DMS79 (cell line): ENCODE measurements at places on chromosomes 7 and 10.

GRCh38 chr7:26989897-26990670 is 105.7 kb downstream of the HOXA1 start:
- DNase-seq, result no peak

GRCh38 chr7:12161146-12161545 is 49.9 kb upstream of the TMEM106B start:
- DNase-seq, result no peak

GRCh38 chr10:101291331-101292193 is 62.3 kb upstream of the LBX1 start:
- no peak for DNase-seq

- no peak for DNase-seq
Observed at GRCh38 chr7:118224521-118224920, at the start of gene ANKRD7. Gene ANKRD7, plus strand, starts transcription at chr7:118224704. Its CDS starts 127 bp downstream, at chr7:118224831.

GRCh38 chr10:133125901-133126300 is 34.1 kb upstream of the KNDC1 start:
- no peak for DNase-seq

GRCh38 chr7:114835303-114835702 is 86.6 kb upstream of the MDFIC start:
- no peak for DNase-seq

DNA sequence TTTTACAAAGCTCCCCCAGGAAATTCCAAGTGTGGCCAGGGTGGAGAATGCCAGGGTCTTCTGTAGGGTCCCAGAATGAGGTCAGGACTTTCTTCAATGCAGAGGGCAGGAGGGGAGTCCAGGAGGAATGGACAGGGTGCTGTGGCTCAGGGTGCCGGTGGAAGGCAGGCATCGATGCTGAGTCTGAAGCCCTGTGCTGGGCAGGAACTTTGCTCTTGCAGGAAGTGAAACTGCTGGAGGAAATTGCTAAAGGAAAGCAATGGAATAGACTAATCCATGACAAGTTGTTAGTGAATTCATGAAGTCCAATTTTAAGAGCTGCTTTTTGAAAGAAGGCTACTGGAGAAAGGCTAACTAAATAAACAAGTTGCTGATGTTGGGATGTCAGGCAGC is 14.8 kb downstream of the PTPRE start:
- no peak for DNase-seq

DNA sequence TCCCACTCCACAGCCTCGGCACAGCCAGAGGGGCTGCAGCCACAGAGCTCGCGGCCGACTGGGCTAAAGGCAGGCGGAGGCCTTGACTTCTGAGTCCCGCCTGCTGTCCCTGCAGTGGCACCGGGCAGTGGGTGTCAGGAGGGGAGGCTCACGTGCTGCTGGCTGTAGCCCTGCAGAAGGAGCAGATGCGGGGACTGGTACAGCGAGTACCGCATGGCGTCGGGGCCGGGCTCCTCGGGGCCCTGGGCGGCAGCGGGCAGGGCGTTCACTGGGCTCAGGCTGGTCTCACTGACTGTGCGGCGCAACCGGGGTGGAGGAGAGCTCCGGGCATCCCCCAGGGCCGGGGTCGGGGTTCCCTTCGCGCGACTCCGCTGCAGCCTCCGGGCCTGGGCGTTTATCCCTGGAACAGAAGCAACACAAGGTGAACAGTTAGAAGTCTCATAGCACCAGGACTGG is 25.6 kb downstream of the PAPOLB start:
- DNase-seq, result no peak

DNA sequence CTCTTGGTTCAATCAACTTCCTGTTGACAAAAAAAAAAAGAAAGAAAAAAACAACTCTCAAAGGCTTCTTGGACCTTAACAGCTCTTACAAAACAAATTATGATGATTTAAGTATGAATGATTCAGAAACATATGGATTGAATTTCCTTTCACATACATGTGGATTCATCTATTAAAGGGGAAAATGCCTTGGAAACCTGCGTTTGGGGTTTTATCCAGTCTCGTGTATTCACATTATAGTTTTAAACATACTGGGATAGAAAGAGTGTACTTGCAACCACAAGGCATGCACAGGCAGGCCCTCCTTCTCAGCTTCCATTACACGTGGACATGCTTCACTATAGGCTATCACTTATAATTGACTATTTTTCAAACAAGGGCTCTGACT is 286.7 kb downstream of the INHBA start:
- no peak for DNase-seq

GRCh38 chr7:28516390-28517172 is 104.3 kb downstream of the CREB5 start:
- DNase-seq, result no peak

GRCh38 chr7:4549681-4550080 is 132.4 kb upstream of the FOXK1 start:
- DNase-seq, result no peak

- no peak for DNase-seq
Observed at GRCh38 chr7:151009327-151010036, 14.8 kb downstream of the ATG9B start.

DNA sequence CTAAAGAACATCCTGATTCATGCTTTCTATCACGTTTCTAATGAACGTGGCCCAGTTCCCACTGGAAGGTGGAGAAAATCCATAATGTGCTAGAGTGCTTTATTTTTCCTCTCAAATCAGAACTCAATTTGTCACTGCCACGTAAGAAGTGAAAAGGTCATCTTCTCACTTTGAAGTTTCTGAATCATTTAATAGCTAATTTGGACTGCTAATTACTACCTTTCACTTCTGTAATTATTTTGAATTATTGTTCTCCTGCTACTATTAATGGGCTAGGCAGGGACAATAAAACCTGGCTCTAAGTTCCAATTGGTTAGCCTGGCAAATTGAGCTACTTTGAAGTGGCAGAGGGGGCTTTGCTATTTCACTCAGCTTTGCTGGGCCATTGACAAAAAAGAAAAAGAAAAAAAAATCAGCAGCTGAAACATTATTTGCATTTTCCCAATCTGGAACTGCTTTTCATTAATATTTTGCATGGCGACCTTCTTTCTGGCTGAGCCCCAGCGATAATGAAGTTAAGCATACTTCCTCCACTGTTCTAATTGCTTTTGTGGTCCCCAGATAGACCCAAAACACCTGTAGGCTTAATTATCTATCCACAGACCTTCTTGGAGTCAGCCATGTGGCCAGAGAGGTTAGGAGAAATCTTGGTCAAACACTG is 264.2 kb downstream of the SEC23IP start:
- no peak for DNase-seq

DNA sequence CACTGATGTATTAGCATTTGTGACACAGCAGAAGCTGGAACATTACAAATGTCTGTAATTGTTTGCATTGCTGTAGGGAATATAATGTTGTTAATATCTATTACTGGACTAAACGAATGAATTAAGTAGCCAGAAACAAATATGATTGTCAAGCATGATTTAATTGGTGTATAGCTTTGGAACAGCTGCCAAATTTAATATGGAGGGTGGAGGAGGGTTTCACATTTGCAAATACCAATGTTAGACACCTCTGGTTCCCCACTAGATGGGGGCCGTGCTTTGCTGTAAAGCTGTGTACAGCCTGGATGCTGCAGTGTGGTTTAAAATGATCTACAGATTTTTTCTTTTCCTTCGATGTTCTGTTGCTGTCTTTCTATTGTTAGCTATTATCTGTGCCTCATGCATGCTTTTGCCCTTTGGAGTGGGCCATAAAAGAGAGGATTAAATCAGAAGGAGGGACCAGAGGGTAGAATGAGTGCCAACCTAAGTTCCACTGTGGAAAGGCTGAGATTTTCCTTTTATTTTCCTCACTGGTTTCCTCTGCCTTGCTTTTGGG is 23.1 kb downstream of the DNAJB9 start:
- peak; percentile 23 for DNase-seq

GRCh38 chr7:149020483-149020882 is 7.8 kb downstream of the PDIA4 start:
- no peak for DNase-seq

DNA sequence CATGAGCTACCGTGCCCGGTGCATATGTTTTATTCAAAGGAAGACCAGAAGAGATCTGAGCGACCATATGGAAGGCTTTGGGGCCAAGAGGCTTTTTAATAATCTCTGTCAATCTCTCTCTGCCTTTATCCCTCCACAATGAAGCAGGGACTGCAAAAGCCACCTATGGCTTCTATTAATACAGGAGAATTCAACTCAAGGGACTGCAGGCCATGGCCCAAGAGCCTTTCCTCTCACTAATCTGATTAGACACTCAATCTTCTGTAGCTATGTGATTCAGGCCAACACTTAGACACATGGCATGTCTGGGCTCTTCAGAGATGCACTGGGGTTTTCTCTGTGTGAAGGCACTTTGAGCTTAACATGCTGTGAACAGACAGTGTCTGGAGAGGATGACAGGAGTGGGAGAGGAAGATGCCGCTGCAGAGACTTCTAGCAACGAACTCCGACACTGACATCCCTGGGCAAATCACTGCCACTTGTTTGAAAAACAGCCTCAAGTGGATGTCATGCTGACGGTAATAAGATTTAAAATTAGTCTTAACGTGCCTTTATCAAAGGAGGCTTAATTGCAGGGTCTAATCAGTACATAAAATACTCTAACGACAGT is 114.4 kb upstream of the AOAH start:
- no peak for DNase-seq

GRCh38 chr7:158682456-158682855 is 22.1 kb downstream of the NCAPG2 start:
- DNase-seq, result no peak

DNA sequence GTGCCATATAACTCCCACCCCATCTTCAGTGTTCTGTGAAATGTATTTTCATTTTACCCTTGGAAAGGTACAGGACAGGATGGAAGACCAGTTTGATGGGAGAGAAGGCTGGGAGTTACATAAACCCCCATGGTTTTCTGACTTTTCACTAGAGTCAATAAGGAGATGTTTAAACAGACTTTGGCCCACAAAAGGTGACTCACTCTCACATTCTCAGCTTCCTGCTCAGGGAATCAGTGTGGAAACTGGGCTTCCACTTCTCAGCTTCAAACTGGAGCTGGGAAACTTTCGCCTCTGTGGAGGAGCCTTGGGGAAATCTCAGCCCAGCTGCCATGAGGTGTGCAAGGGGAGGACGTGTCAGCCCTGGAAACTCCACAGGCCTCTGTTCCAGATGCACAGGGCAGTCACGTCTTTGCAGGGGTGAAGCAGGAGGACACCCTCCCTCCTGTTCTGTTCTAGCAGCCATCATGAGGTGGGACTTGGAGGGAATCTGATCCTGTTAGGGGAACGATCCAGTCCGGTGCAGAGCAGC is 560.5 kb upstream of the GALNT17 start:
- no peak for DNase-seq

GRCh38 chr7:6228361-6229229 is 43.8 kb downstream of the CYTH3 start:
- DNase-seq, result no peak

GRCh38 chr10:11658801-11659368 is 47.4 kb upstream of the USP6NL start:
- no peak for DNase-seq

DNA sequence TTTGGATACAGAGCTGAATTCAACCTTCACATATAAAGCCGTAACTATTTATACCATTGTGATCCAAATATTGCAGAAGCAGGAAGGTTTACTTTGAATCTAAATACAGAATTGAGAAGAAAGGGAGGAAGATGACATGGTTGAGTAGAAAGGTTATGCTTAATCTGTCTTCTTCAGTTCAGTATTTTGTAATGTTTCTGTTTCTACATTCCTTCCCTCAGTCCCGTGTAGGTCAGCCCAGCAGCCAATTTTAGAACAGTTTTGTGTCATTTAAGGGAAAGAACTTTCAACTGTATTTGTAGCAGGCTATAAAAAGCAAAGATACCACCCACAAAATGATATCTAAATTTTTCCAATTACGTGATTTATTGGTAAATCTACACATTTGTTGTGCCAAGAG is 97.4 kb downstream of the CPED1 start:
- DNase-seq, result no peak

DNA sequence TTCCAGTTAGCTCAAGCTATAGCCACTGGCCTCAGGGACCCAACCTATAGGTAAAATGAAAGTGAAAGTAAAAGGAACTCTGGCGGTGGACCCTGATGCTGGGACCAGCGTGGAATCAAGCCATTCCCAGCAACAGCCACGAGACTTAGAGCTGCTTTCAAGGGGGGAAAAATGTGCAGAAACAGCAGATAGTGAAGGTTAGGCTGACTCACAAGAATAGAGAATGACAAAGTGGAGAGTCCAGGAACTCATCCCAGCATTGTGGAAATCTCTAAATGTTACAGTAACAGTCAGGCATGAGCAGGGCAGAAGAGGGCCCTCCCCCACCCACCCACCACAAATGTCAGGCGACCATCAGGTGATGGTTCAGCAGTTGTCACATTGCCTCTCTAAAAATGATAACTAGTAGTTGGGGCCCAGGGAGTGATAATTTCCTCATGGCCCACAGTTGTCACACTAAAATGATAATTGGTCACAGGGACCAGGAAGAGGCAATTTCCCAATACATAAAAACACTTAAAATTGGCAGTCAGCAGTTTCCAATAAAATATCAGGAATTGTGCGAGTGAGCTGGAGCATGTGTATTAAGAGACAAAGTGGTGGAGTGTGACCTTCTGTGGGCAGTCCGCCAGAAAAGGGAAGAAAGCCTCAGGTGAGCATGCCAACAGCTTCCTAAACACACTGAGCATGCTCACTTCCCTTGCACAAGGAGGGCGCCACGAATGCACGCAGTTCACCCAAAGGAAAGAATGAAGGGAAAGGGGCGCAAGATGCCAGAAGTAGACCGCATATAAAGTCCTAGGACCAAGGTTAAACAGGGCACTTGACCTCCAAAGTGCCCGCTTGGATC is 129.8 kb upstream of the PPP1R3A start:
- peak; percentile 5 for DNase-seq

GRCh38 chr10:124138883-124139348 is 45.5 kb upstream of the CHST15 start:
- DNase-seq, result no peak

GRCh38 chr10:124619195-124619594 is 125.0 kb downstream of the FAM53B start:
- peak; percentile 38 for DNase-seq

GRCh38 chr10:59757966-59758365 is 4.7 kb upstream of the MRLN start:
- DNase-seq, result no peak

DNA sequence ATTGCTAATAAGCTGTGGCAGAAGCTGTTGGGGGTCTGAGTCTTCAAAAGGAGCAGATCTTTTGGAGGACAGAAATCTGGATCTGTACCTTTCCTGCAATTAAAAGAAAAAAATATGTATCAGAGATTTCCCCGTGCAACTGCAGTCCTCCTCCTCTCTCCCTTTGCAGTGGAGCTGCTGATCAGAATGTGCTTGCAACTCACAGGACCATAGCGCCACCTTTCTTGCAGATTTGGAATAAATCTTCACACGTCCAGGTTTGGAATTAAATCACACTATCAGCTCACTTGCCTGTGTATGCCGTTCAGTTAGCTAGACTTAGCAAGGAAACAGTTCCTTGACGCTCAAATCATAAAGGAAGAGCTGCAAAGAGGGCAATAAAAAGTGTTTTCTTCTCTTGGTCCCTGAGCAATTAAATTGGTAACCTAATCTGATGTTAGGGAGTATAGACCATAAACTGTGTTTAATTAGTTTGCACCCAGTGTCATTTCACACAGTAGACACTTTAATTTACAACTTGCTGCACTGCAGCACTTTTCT is 77.4 kb downstream of the PON1 start:
- DNase-seq, result no peak
